ENCODE measurements at places on chromosomes 6 and 20. TPM values are rescaled to one million over a fixed set of nuclear protein-coding genes. Genes with fewer than 3 reads are reported as not detected.

DNA sequence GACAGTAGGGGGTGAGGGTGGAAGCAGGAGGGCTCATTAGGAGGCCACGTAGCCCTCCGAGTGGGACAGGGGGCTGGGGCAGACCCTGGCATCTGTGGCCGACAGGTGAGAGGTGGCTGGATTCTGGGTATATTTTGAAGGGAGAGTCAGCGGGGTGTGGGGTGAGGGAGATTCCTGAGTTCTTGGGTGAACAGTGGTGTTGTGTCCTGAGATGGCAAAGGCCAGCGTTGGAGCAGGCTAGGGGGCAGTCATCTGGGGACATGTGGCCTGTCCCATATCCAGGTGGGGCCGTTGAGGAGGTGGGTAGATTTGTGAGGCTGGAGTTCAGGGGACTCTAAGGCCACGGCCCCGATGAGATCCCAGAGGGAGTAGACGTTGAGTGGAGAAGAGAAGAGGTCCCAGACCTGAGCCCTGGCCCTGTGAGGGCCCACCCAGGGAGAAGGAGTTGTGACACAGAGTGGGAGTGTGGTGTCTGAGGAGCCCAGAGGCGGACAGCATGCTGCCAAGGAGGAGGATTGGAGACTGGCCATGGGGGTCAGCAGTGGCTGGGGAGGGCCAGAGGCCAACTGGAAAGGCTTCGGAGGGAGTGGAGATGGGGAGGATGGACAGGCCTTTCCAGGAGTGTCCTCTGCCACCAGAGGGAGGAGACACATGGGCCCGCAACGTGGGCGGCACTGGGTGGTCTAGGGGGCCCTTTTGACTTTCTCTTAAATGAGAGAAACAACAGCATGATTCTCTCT, 19.6 kb downstream of the PACSIN1 start:
- no peak for DNase-seq

DNA sequence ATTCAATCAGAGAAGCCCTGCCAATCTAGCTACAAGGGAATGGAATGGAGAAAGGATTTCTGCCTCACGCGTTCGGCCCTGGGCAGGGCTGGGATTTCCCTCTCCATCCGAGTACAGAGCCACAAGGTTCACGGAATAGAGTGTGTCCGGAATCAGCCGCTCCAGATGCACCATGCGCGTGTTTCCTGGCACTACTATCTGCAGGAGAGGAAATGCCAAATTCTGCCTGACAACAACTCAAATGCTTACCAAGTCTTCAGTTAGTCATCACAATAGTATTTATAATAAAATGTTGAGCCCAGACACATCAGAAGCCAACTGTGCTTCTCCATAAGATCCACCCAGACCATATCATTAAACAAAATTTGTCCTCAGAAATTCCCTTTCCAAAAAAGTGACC, 75.1 kb downstream of the COL12A1 start:
- peak; percentile 40 for DNase-seq

Gene RSPO3
- not detected for total RNA-seq

DNA sequence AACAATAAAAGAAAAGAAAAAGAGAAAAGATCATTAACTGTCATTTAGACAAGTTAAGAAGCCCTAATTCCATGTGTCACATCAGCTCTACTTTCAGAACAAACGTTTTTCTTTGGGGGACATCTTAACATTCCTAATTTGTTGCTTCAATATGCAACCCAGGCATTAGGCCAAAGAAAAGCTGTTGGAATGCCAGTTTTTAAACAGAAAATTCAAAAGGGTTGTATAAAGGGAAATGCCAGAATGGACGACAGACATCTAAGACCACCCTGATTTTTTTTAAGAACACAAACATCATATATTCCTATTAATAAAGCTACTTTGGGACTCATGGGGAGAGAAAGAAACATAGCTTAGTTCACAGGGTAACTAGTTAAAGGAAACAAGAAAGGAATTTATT, 315.0 kb downstream of the GMDS start:
- no peak for DNase-seq

Gene EEF1A2
- 0.32 TPM for total RNA-seq

Gene ARFGEF3
- total RNA-seq: under 0.01 TPM

Gene MSH5
- total RNA-seq: 13.2 TPM

DNA sequence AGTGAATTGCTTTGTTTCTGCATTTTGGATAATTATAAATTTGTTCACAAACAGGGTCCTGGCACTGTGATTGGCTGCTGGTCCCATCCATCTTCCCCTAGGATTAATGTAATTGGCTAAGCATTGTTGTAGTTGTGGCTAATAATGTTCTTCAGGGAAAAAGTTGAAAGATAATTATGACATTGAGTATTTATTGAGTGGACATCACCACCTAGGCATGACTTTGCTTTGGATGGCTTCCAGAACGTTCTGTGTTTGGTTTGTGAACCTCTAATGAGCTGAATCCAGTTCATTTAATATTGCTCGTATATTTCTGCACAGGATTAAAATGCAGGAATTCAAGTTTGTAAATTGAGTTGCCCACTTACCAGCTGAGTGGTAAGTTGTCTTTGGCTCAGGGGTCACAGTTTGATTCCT, 55.1 kb downstream of the ARID1B start:
- peak; percentile 43 for DNase-seq

- no peak for DNase-seq
These were observed 32.9 kb upstream of the RPL7L1 start for GRCh38 chr6:42846505-42846904.

- no peak for DNase-seq
These were observed 63.3 kb upstream of the CARMIL1 start for GRCh38 chr6:25215881-25216280.

GRCh38 chr20:63829945-63830835, 874 bp downstream of the ZBTB46 start:
- DNase-seq: no peak

GRCh38 chr6:3311826-3312225, 53.1 kb downstream of the PSMG4 start:
- DNase-seq: no peak

Gene IL17F
- total RNA-seq: not detected

GRCh38 chr6:13124131-13124530, 204.2 kb downstream of the TBC1D7 start:
- DNase-seq: no peak

DNA sequence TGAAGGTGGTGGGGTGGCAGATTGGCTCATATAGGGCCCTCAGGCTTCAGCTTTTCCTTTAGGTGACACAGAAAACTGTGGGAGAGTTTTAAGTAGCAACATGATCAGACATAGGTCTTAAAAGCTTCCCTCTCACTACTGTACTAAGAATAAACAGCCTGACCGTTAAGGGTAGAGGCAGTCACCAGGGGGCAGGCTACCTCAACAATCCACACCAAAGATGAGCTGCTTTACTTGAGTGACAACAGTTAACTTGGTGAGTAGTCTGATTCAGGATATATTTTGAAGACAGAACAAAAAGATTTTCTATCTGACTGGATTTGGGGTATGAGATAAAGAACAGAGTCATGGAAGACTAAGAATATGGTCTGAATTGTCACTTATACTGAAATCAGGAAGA, 193.1 kb upstream of the SHLD1 start:
- peak; percentile 29 for DNase-seq

DNA sequence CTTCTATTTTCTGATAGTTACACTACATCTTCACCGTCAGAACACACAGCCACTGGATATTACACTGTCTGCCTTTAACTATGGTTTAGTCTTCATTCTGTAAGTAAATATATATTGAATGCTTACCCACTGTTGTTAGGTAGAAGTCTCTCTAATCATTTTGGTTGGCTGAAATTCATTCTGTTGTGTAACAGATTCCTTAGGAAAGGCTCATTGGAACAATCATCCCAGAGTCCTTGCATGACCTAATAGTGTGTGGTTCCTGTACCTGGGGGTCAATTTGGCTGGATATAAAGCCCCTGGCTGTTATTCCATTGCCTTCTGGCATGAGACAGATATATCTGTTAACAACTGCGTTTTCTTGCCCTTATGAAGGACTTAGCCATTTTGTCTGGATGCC, 9.9 kb downstream of the BLOC1S5 start:
- DNase-seq: no peak

Gene FUT9
- total RNA-seq: not detected

DNA sequence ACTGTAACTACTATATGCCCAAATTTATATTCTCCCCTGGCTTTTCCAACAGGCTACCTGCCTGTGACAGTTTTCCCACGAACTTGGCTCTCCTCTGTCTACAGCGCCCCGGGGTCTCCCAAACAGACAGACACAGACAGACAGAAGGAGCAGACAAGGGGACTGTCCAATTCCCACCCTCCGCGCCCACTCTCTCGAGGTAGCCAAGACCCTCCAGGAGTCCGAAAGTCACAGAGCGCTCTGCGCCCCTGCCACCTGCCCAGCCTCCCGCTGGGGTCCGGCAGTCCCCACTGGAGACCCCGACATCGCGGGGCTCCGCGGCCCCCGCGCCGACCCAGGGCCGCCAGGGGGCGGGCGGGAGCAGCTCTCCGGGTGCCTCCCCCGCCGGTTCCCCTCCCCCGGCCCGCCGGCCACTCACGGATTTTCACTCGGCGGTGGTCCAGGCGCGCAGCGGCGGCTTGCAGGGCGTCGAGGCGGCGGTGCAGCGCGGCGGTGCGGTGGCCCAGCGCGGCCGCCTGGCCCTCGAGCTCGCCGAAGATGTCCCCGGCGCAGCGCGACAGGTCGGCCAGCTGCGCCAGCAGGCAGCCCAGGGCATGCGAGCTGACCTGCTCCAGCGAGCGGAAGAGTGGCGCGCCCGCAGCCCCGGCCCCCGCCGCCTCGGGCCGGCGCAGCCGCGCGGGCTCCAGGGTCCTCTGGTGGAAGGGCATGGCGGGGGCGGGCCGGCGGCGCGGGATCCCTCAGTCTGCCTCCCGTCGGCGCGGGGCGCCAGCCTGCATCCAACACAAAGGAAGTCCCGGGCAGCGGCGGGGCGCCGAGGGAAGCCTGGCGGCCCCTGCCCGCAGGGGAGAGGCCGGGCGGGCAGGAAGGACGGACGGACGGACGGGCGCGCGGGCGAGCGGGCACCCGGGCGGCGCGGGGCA, 81.3 kb upstream of the CCDC28A start:
- DNase-seq: peak; percentile 52

DNA sequence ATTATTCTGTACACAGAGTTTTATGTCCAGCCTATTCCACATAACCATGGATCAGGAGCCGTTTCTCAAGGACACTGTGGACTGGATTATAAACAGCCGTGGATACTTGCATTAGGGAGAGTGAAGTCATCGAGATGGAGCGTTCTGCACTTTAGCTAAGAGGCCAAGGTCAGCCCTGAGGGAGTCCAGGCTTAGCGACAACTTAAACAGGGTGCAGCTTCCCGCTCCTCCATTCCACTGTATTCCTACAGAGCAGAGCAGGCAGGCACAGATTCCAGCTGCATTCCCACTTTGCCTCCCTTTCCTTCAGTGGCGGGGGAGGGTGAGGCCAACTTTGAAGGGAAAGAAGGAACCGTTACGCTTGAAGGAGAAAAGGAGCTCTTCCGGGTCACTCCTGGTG, 59.5 kb downstream of the RAMACL start:
- DNase-seq: no peak

DNA sequence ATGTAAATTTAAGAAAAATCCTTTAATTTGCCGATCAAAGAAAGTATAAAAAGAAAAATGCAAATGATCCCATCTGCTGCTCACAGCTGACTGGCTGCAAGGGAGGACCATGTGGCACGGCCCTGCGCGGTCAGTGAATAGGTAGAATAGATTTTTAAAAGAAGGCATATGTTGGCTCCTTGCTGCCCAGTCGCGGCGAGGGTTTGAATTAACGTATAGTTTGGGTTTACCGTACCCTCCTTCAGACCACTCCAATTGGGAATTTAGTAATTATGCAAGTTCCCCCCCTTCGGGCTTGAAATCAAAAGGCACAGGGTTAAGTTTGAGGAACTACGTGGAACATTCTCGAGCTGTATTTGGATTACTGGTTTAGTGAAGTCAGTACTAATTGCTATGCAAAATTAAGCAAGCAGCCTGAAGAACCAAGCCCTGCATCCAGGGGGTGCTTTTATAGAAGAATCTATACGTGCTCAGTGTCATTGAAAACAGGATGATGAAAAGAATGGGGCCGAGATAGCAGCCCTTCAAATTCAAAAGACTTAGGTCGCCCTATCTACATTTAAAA, 1.1 kb upstream of the BEND3 start:
- DNase-seq: peak; percentile 11

DNA sequence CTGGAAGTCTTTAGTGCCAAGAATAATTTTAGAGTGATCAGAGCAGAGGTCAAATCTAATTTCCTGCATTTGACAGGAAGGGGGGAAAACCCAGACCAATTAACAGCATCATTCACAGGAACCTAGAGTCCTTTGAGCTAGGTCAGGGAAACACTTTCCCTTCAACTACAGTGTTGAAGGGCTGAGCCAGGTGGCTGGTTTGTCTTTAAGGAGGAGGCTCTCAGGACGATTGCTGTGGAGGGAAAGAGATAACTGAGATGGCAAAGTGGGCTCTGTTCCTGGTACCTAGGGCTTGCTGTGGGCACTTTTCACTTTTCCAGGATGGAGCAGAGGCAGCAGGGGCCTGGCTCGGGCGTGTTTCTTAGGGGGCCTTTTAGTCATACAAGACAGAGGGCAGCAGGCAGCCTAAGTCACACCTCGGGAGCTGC, 111.9 kb downstream of the SCML4 start:
- DNase-seq: no peak

GRCh38 chr6:56959938-56960337, 5.0 kb downstream of the BEND6 start:
- DNase-seq: peak; percentile 72

Gene MLIP
- 4.3 TPM for total RNA-seq

DNA sequence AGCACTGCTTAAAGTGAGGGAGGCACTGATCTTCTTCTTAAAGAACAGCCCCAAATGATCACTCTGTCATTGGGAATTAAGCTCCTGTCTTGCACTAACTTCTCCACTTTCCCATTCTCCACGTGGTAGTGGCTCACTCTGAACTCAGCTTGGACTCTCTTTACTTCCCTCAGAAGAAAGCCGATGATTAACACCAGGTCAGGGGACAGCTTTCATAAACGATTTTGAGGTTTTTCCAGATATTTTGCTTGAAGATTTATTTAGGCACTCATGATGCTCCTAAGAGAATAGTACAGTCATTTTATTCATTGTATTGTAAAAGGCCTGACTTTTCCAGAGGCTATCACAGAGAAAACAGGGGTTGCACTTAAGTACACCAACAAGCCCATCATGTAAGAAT, 81.0 kb upstream of the LTV1 start:
- peak; percentile 29 for DNase-seq

Gene CHRNA4
- total RNA-seq: not detected

DNA sequence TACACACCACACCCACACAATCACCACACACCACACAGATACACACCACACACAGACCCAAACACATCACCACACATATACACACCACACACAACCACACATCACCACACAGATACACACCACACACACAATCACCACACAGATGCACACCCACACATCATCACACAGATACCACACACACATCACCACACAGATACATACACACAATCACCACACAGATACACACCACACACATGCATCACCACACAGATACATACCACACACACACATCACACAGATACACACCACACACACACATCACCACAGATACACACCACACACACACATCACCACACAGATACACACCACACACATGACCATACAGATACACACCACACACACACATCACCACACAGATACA, 73.2 kb downstream of the GRM4 start:
- no peak for DNase-seq
